Activated T-cell treated with anti-CD3 and anti-CD28 coated beads, Interleukin-2, amount 50 U/mL, for 48 hours (primary cell): ENCODE measurements at places on chromosomes 3 and 15.

DNA sequence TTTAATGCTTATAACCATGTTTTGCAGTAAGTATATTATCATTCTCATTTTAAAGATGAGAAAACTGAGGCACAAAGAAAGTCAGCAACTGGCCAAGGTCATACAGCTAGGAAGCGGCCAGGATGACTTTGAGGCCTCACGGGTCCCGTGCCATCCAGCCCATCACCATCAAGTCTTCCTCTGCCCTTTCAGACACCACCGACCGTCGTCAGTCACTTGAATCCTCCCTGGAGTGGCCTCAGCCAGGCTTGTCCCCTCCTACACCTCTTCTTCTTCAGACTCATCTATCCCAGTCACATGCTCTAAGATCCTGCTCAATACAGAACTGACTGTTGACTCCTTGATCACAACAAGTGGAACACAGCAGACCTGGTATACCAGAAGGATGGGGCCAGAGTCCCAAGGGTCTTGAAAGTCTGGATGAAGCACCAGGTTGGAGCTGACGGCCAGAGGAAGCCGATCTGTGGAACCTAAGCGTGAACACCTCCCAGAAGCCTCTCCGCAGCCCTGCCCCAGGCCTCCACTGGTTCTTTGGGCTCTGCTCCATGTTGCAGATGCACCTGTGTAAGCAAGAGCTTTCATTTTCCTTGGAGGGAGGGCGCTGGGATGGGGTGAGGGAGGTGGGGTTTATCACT is 22.1 kb downstream of the ITGA11 start:
- DNase-seq, result no peak

- DNase-seq, result no peak
These were observed 2.6 kb upstream of the ULK3 start for GRCh38 chr15:74845581-74845980.

DNA sequence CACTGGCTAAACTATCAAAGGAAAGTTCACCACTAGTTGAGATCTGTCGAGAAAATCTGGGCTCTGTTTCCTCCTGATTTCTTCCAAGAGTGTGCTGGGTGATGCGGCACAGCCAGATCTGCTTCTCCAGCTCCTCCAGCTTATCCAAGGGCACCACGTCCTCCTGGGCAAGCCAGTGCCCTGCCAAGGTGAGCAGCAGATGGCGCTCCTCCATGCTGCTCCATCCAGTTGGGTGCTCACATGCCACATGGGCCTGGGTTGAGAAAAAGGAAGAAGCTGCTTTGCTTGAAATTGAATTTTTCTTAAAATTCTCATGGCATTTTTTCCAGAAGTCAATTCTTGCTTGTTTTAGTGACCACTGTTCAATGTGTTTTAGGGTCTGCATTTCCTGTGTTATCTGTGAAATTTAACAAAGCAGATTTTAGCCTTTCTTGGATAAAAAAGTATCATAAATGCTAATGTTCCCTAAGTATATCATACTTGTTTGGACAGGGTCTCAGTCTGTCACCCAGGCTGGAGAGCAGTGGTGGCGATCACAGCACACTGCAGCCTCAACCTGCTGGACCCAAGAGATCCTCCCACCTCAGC is 47.3 kb downstream of the EIF3J start:
- peak; percentile 70 for DNase-seq

DNA sequence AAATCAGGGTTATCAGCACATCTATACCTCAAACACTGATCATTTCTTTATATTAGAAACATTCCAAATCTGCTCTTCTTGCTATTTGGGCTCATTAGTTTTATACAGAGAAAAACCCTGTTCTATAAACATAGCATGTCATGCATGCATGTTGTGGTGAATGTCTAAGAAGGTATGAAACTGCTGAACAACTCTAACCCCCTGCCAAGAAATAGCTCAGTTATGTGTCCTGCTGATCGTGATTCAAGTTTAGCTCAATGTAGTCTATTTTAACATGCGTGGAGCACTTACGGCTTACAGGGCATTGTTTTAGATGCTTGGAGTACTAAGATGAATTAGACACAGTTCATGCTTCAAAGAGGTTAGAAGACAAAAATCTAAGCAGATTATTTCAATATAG is 35.8 kb downstream of the MYH15 start:
- no peak for DNase-seq

GRCh38 chr3:171981271-171981605 is 58.1 kb upstream of the FNDC3B start:
- DNase-seq, result no peak

DNA sequence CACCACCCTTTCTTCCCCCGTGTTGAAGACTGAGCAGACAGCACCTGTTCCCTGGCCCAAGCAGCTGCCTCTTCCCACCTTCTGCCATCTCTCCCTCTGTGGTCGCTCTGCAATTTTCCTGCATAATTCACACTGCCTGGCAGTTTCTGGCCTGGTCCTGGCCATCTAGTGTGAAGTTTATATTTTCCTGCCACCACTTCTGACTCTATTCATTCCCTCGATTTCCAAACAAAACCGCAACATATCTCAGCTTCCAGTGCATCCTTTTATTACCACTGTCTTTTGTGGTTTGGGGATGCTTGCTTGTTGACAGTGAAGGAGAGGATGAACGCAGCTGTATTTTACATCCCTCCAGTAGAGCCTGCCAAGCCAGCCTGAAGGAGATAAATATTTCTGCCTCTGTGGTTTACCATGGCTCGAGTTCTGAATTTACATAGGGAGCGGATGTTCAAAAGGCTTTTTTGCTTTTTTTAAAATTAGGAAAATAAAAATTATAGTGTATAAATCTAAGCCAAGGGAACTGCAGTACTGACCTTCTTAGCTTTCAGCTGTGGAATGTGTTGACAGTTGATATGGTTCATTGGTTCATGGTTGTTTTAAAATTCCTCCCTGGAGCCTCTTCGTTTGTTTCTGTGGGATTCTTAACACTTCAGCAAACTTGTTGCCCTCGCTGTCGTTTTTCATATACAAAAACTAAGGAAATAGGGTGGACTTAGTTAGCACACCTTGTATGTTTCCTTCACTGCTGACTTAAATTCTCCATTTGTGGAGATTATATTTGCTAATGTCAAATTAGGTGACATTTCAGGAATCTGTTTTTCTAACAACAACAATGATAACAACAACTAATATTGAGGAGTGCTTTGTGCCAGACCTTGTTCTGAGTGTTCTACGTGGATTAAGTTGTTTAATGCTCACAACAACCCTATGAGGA is 250.5 kb downstream of the ADAMTSL3 start:
- DNase-seq, result no peak

- no peak for DNase-seq
These were observed 143.6 kb upstream of the BHLHE40 start for GRCh38 chr3:4835616-4836043.

GRCh38 chr3:108090049-108090700 is 656 bp downstream of the CD47 start:
- DNase-seq, result peak; percentile 78

GRCh38 chr3:33119891-33120290 is 6.1 kb downstream of the CRTAP start:
- DNase-seq, result no peak

- DNase-seq, result no peak
These were observed 850 bp downstream of the LTF start for GRCh38 chr3:46463868-46464241.

DNA sequence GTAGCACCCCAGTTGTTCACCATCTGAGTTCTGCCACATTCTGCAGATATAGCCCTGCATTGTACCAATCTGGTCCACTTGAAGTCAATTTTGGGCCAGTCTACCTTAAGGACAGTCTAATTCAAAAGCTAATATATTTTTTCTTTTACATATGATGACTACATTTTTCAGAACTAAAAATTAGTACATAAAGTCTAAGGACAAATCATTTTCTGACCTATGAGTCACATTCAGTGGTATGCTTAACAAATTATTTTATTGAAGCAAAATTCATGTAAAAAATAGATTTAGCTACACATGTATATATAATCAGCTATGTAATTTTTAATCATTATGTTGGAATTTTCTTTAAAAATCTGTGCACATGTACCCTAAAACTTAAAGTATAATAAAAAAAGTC is 52.1 kb upstream of the IL12A start:
- DNase-seq, result no peak

DNA sequence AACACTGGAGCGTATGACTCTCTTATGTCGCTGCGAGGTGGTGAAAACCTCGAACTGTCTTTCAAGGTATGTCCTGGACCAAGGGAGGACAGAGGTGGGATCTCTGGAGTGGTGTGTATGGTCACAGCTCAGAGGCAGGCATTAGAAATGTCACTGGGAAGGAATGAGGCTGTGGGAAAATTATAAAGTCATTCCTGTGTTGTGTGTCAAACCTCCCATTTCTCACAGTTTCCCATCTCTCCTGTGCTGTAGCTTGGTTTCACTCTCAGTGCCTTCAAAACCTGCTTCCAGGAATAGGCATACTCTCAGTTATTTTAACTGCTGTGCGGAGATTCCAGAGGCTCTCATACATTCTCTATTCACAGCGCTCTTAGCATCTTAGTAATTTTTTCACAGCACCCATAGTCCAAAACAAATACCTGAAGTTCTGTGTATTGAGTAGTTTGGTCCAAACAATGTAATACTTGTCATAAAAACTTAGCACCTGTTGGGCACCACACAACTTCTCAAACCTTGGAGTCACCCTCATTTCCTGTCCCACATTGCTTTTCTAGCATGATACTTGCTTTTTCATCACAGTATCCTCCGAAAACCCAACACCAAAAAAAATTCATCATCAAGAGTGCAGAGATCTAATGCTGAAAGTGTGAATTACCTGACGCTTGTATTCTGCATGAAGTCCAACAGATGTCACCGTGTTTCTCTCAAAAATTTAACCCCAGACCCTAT is 36.9 kb downstream of the GALNT15 start:
- no peak for DNase-seq

GRCh38 chr3:62990704-62991413 is 115.6 kb upstream of the CADPS start:
- no peak for DNase-seq
